Epithelial cell of prostate (primary cell): ENCODE measurements at places on chromosomes 11 and 22.

DNA sequence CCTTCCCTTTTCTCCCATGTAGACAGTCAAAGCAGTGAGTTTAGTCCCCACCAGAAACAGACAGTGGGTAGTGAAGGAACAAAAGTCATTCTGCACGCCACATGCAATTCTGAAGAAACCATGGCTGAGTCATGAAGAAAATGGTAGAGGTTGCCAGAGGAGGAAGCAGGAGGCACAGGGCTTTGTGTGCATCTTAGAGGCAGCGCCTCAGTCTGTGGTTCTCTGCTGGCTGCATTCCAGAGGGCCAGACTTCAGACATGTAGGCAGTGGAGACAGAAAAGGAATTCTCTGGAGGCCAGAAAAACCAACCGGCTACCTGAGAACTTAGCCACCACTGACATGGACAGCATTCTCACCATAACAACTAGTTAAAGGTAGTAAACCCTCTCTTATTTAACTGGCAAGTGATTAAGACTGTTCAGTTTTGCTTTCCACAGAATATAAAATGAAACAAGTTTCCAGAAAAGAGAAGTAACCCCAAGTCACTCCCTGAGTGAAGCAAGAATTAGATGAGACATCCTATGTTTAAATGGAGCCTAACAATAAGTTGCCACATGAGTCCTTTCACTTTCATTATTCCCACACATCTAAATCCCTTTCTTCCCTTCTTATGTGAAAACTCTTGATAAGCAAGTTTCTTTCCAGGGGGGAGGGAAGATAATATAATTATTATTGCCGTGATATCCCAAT is 556.1 kb downstream of the SOX6 start:
- DNase-seq, result peak; percentile 52

DNA sequence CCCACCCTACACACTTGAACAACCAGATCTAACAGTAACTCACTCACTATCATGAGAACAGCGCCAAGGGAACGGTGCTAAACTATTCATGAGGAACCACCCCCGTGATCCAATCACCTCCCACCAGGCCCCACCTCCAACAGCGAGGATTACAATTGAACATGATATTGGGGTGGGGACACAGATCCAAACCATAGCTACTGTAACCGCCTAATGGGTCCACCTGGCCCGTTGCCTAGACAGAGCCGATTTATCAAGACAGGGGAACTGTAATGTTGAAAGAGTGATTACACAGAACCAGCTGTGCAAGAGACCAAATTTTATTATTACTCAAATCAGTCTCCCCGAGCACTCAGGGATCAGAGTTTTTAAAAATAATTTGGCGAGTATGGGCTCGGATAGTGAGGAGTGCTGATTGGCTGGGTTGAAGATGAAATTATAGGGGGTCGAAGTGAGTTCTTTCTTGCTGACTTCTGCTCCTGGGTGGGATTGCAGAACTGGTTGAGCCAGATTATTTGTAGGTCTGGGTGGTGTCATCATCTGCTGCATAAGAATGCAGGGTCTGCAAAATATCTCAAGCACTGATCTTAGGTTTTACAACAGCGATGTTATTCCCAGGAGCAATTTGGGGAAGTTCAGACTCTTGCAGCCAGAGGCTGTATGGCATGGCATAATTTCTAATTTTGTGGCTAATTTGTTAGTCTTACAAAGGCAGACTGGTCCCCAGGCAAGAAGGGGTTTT is 17.9 kb upstream of the ZC3H12C start:
- DNase-seq, result no peak

DNA sequence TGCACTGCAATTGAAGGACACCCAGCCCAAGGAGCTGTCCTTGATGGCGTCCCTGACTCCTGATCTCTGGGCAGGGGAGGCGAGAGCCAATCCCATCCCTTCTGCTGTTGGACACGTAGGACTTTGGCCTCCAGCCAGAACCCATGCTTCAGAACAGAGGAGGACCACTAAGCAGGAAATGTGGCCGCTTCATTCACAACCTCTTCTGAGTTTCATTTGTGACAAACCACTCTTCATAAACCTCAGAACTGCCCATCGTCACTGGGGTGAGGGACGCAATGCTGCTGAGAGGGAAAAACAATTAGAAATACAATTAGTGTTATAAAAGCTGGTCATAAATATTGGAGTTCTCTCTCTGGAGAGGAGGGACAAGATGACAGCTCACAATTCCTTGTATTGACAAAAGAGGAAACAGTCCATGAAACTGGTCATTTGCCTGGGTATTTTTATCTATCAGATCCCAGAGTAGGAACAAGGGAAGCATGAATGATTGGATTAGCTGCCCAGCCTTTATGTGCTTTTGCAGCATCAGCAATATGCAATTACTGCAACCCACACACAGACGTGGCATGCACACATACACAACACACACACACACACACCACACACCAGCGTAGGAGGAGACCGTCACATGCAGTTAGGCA is 216.5 kb upstream of the CADM1 start:
- DNase-seq, result no peak

GRCh38 chr11:105177658-105178057 is 38.1 kb upstream of the CARD18 start:
- DNase-seq, result no peak

GRCh38 chr11:1569251-1569780 is 2.8 kb downstream of the DUSP8 start:
- no peak for DNase-seq

DNA sequence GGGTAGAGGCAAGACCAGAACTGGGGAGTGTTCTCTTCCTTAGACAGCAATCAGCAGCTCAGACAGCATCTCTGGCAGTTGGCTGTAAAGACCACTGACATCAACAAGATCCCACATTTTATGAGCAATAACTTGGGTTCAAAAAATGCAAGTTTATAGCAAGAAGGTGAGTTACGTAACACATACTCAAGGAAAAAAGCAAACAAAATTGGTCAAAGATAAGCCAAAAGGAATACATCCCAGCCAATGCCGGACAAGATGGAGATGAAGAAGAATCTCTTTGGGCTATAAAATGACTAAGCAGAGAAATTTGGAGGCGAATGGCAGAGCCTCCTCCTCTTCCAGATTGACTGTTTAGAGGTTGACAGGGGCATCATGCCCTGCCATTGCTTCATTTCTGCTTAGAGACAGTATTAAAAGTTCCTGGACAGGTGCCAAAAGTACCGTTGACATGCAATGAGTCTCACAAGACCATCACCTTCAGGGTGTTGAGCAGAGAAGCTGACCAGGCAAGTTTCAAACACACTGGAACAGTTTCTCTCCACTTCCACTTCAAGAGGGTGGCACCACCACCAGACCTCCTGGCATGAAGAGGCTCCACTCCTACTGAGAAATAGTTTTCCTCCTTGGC is 55.9 kb downstream of the ENDOD1 start:
- no peak for DNase-seq

DNA sequence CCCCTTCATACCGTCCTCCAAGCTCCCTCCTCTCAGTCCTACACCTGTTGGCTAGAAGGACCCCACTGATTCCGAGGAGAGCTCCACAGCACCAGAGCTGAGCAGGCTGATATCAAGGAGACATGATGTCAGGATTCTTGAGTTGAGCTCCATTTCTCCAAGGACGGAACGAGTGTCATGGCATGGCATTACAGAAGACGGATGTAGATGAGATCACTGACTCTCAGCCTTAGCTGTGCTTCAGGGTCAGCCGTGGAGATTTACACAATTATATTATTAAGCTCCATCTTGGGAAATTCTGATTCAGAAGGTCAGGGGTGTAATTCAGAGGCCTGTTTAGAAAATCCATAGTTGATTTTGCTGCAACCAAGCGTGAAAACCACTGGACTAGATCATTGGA is 428.9 kb upstream of the B3GAT1 start:
- DNase-seq, result no peak

GRCh38 chr22:32354360-32355351 is 3.0 kb upstream of the RFPL3 start:
- peak; percentile 14 for DNase-seq

- no peak for DNase-seq
Observed at GRCh38 chr11:75733431-75734107, 15.9 kb downstream of the MOGAT2 start.

- no peak for DNase-seq
Observed at GRCh38 chr11:23772081-23772480, 724.8 kb upstream of the LUZP2 start.

GRCh38 chr11:78417175-78417887 is at the start of gene GAB2:
Gene GAB2 (minus strand): TSS chr11:78417820. CDS start chr11:78417720, 100 bp downstream.
- DNase-seq, result no peak

- DNase-seq, result no peak
Observed at GRCh38 chr11:35106595-35106994, 32.4 kb upstream of the CD44 start.

DNA sequence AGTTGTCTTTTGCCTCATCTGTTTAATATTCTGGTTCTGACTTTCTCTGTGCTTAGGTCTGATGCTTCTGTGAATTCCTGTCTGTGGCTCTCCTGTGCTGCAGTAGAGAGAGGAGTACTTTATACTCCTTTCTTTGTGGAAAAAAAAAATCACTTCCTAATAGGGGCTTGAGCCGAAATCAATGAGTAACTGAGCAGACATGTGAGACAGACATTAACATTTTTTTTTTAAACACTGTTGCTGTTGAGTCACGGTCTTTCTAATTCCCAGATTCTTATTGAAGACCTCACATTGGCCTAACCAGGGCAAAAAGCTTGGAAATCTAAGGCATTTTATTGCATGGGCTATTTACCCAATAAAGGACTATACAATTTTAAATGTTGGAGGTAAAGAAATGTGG is 86.1 kb downstream of the GRM5 start:
- DNase-seq, result peak; percentile 0

- no peak for DNase-seq
Observed at GRCh38 chr11:47056261-47056915, 119.8 kb downstream of the CSTPP1 start.

DNA sequence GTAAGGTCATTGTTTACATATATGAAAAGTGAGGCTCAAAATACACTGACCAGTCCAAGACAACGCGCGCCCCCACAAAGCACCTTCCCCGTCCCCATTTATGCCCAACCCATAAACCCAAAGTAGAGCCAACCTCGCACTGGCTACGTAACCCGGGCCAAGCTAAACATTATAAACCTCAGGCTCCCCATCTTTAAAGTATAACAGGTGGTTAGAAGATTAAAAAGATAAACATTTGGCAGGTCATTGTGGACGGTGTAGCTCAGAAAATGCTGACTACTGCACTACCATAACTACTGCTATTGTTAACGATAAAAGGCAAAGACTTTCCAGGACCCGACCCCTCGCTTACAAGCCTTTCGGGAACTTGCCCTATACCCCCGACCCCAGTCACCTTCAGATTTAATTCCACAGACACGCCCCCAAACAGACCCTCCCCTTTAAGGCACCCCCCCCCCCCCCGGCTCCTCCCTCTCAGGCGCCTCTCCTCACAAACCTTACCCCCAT is 470 bp downstream of the NUMA1 start:
- no peak for DNase-seq

DNA sequence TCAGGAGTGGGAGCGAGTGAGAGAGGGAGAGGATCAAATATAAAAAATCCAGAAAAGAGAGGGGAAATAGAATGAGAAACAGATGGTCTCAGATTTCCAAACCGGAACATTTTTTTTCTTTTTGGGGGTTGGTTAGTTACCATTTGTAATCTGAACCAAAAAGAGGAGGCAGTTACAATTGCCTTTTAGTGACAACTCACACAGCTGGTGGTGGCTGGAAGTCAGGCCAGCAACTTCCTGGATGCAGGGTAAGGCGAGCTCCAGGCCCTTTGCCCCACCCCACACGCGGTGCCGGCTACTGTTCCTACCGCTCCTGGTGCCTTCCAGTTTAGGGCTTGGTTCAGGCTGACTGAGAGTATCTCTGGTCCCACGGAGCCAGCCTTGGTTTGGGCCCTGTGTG is 21.0 kb upstream of the UBASH3B start:
- no peak for DNase-seq

GRCh38 chr11:132980670-132981069 is 551.6 kb downstream of the OPCML start:
- DNase-seq, result no peak

- DNase-seq, result no peak
Observed at GRCh38 chr22:23862103-23862502, 4.4 kb downstream of the SLC2A11 start.

GRCh38 chr11:69044111-69045013 is 4.4 kb upstream of the TPCN2 start:
- no peak for DNase-seq

- no peak for DNase-seq
Observed at GRCh38 chr11:32148895-32149294, 58.0 kb downstream of the RCN1 start.
